A375 (cell line): ENCODE measurements at places on chromosomes 6 and 20. TPM values are rescaled to one million over a fixed set of nuclear protein-coding genes. Genes with fewer than 3 reads are reported as not detected.

TNFRSF21 gene
- total RNA-seq: 37.3 and 37.5 TPM in 2 replicates

LTA gene
- total RNA-seq: not detected in 2 replicates

RBBP8NL gene
- total RNA-seq: 0.03 TPM in 1 of 2 replicates, not detected in the other

TPBG gene
- total RNA-seq: 14.6 and 15.9 TPM in 2 replicates

TREML1 gene
- not detected in 2 replicates for total RNA-seq

KIAA1755 gene
- total RNA-seq: 4.4 and 7.7 TPM in 2 replicates

SLC26A8 gene
- not detected in 2 replicates for total RNA-seq

WFDC12 gene
- total RNA-seq: not detected in 2 replicates

ADTRP gene
- total RNA-seq: 1.1 and 1.4 TPM in 2 replicates

RBM24 gene
- total RNA-seq: 0.48 and 1.5 TPM in 2 replicates

PI16 gene
- not detected in 2 replicates for total RNA-seq

ADGRB3 gene
- 0.79 and 1.5 TPM in 2 replicates for total RNA-seq

NMBR gene
- not detected in 2 replicates for total RNA-seq

CLPSL1 gene
- total RNA-seq: 1.4 TPM in 1 of 2 replicates, not detected in the other

RCAN2 gene
- 0.05 and 0.34 TPM in 2 replicates for total RNA-seq

SCUBE3 gene
- total RNA-seq: 0.82 and 1.0 TPM in 2 replicates

SMLR1 gene
- not detected in 2 replicates for total RNA-seq

EPB41L2 gene
- 39.2 and 41.8 TPM in 2 replicates for total RNA-seq

JPH2 gene
- 0.08 and 0.60 TPM in 2 replicates for total RNA-seq

KIF3B gene
- 15.2 and 18.5 TPM in 2 replicates for total RNA-seq

RAD21L1 gene
- total RNA-seq: not detected in 2 replicates

RPP21 gene
- 34.9 and 40.2 TPM in 2 replicates for total RNA-seq

MROH8 gene
- total RNA-seq: 0.08 and 2.8 TPM in 2 replicates

SAPCD1 gene
- total RNA-seq: 13.0 and 13.2 TPM in 2 replicates

PM20D2 gene
- 11.7 and 11.9 TPM in 2 replicates for total RNA-seq

PNPLA1 gene
- total RNA-seq: not detected in 2 replicates

TRIM31 gene
- total RNA-seq: not detected in 2 replicates

RNF182 gene
- total RNA-seq: 4.3 and 5.2 TPM in 2 replicates

PSMB9 gene
- 23.9 and 29.9 TPM in 2 replicates for total RNA-seq

CST5 gene
- total RNA-seq: not detected in 2 replicates

RALY gene
- 108 and 132 TPM in 2 replicates for total RNA-seq

VIP gene
- not detected in 2 replicates for total RNA-seq

OR12D1 gene
- total RNA-seq: not detected in 2 replicates

BPIFA1 gene
- not detected in 2 replicates for total RNA-seq

WFDC2 gene
- total RNA-seq: 0.72 and 1.1 TPM in 2 replicates

MICB gene
- 6.1 and 7.0 TPM in 2 replicates for total RNA-seq

TEAD3 gene
- total RNA-seq: 4.2 and 6.3 TPM in 2 replicates

MYL9 gene
- 3.1 and 3.2 TPM in 2 replicates for total RNA-seq

FOXA2 gene
- 0.19 and 0.21 TPM in 2 replicates for total RNA-seq

ABHD12 gene
- total RNA-seq: 26.2 and 34.1 TPM in 2 replicates

LHFPL5 gene
- not detected in 2 replicates for total RNA-seq

TCF21 gene
- total RNA-seq: 0.08 TPM in 1 of 2 replicates, not detected in the other

RAB44 gene
- total RNA-seq: 0.11 TPM in 1 of 2 replicates, not detected in the other

CPNE5 gene
- 0.05 and 0.26 TPM in 2 replicates for total RNA-seq

MPIG6B gene
- not detected in 2 replicates for total RNA-seq

NRSN1 gene
- not detected in 2 replicates for total RNA-seq

STMND1 gene
- not detected in 2 replicates for total RNA-seq

ROS1 gene
- 0.23 and 0.29 TPM in 2 replicates for total RNA-seq

C20orf202 gene
- total RNA-seq: not detected in 2 replicates
